ENCODE measurements at places on chromosomes 5 and 9.

GRCh38 chr5:143322176-143322575 lies 81.3 kb downstream of the NR3C1 start:
- DNase-seq: no peak

- DNase-seq: no peak
Observed at GRCh38 chr9:589723-590122, 251.8 kb upstream of the DMRT1 start.

DNA sequence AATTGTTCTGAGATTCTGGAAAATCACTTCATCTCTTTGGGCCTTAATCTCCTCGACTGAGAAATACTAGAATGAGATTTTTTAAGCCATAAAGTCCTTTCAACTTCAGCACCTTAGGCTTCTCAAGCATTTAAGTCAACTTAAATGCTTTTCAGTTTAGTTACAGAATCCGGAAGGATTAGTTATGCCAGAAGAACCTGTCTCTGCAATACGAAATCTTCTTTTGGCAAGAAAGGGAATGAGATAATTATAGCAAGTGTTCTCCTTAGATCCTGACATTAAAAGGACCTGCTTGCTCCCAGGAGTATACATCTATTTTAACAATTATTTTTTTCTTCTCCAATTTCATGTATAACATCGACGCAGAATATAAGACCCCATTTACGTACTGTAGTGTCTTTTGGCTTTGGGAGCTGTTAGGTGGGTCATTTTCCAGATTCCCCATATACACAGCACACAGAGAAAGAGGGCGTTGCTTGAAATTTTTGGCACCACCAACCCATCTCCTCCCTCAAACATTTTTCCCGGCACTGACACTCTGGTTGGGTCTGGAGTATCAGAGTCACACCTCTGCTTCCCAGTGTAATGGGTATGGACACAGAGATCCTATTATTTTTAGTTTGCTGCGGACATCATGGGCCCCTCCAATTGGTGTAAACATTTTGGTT lies 43.6 kb upstream of the CLINT1 start:
- no peak for DNase-seq

DNA sequence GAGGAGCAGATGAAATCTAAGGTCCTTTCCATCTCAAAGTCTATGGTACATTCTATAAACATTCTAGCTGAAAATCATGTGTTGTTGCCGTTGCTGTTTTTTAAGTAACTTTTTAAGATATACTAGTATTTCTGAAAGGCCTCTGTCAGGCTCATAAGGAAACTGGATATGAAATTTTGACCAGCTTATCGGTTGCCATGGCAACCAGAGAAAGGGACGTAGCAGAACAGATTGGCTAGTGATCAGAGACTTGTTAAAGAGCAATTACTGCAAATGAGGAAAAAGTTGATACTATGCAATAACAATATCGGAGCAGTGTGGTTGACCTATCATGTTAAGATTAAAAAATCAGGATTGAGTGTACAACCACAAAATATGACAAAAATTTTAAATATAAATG lies 57.0 kb upstream of the RNF180 start:
- no peak for DNase-seq

- no peak for DNase-seq
Observed at GRCh38 chr5:5326115-5326758, 96.2 kb upstream of the ICE1 start.

GRCh38 chr5:99239826-99240360 lies 311.1 kb upstream of the CHD1 start:
- no peak for DNase-seq

GRCh38 chr5:119864286-119864685 lies 234.9 kb downstream of the FAM170A start:
- no peak for DNase-seq

GRCh38 chr5:54212331-54212730 lies 98.0 kb downstream of the ARL15 start:
- DNase-seq: no peak

- no peak for DNase-seq
Observed at GRCh38 chr5:43647789-43648188, 44.8 kb downstream of the NNT start.

DNA sequence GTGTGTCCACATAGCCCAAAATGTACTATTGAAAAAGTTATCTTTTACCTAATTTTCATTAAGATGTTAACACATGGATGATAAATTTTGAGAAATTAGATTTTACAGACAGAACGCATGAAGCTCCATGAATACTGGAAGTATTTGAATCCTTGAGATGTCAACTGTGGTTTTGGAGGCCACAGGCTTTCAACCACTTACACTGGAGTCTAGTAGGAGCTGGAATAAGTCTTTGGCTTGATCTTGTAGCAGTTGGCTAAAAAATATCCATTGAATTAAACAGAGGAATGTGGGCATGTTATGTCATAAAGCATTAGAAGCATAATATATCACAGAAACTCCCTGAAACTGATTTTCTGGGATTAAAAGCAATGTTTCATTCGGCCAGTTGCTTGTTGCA lies 52.9 kb downstream of the CAMK4 start:
- no peak for DNase-seq

DNA sequence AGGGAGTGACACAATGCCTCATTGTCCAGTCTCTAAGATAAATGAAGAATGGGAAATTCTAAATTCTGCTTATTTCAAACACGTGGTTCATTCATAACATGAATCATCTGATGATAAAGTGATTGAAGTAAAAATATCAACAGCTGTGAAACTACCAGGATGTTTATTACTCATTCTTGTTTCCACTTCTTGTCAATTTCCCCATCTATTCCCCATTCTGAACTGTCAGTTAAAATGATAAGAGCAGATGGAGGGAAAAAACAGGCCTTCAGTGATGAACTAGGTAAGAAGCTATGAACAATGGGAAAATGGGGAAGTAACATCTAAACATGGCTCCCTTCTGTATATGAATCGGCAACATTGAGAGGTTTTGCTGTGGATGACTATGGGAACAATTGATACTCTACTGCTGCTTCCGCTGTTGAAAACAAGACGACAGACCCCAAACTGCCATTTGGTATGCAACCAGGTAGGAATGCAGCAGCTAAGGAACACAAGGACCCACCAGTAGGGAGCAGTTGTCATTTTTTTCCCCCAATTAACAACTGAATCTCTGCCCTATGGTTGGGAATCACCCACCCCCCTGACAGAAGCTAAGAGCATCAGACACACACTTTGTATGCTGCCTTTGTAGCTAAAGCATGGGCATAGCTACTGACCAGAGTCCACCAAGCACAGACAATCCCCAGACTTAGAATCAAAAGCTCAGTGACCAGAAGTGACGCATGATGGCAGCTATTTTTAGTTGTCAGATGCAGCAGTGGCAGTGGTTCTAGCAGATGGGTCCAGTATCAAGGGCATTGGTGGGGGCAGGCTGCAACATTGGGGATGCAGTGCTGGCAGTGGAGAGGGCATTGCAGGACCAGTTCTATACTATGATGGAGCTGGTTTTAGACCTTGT lies 52.9 kb upstream of the ZNF366 start:
- DNase-seq: no peak

DNA sequence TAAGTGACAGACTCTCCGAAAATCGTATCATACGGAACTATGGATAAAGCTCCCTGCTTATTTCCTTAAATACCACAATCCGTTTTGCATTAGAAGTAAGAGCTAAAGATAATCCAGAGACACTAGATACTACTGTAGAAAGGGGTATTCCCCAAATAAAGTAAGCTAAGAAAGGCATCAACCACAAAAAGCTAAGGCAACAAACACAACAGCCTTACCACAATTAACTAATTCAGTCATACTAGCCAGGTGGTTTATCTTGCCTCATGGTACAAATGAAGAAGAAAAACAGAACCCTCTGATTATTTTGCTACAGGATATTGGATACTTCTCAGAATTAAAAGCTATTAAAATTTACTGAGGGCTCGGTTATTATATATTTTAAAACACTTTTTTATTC lies 14.1 kb downstream of the ERP44 start:
- DNase-seq: no peak

- DNase-seq: no peak
Observed at GRCh38 chr5:157390551-157391297, 69.3 kb upstream of the NIPAL4 start.

- no peak for DNase-seq
Observed at GRCh38 chr9:77806741-77807140, 158.6 kb upstream of the GNA14 start.

- no peak for DNase-seq
Observed at GRCh38 chr5:90226433-90227099, 183.0 kb downstream of the CETN3 start.

- DNase-seq: no peak
Observed at GRCh38 chr9:126406075-126406667, 79.5 kb downstream of the MVB12B start.

GRCh38 chr9:133619791-133620190 lies 10.6 kb upstream of the FAM163B start:
- DNase-seq: no peak

DNA sequence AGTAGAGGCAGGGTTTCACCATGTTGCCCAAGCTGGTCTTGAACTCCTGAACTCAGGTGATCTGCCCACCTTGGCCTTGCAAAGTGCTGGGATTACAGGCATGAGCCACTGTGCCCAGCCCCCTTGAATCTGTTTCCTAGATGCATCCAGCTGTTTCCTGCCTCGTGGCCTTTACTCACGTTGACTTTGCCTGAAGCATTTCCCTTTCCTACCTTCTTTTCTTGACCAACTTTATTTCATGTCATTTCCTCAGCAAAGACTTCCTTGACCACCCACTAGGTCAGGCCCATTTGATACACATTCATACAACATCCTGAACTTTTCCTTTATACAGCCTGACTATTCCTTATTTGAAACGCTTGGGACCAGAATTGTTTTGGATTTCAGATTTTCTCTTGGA lies 51.0 kb downstream of the DOCK2 start:
- DNase-seq: no peak

DNA sequence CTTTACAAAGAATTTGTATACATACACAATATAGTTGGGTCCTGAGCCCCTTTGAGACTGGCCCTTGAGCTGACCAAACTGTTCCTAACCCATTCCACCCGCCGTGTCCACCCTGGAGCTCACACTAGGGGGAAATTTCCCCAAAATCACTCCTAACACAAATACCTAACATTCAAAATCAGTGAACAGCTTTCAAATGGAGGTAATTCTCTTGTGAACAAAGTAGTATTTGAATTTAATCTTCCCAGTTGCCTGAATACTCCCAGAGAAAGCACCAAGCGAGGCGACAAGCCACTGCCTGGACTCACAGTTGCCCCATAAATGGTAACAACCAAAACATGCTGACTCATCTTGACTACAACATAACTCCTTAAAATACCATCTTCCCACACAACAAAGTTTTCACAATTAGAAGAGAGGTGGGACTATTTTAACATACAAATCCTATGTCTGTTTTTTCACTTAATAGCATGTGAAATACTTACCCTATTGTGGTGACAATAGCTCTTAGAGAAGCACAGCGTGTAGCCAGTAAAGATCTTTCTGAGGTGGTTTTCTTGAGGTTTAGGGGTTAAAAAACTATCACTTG lies 31.7 kb upstream of the SCAMP1 start:
- DNase-seq: no peak

GRCh38 chr9:98862936-98863335 lies 55.5 kb downstream of the GALNT12 start:
- no peak for DNase-seq

DNA sequence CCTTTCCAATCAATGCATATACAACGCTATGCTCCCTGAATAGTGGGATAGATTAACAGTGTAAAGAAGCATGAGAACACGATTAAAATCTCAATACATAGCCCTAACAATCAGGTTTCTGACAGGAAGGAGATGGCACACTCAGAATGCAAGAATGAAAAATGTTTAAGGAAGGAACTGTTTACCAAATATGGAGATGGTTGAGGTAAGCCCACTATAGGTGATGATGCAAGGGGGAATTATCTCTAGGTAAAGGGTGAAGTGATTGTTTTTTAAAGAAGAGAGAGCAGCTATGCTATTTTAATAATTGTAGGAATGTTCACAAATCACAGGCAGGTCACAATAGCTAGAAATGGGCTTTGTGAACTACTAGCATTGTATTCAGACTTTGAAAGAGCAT lies 302.4 kb downstream of the CHSY3 start:
- no peak for DNase-seq

GRCh38 chr5:118353970-118354369 lies 634.4 kb downstream of the DTWD2 start:
- no peak for DNase-seq

- DNase-seq: no peak
Observed at GRCh38 chr5:95393279-95393678, 2.1 kb downstream of the FAM81B start.

GRCh38 chr5:93044859-93045666 lies 536.0 kb downstream of the NR2F1-AS1 start:
- no peak for DNase-seq

DNA sequence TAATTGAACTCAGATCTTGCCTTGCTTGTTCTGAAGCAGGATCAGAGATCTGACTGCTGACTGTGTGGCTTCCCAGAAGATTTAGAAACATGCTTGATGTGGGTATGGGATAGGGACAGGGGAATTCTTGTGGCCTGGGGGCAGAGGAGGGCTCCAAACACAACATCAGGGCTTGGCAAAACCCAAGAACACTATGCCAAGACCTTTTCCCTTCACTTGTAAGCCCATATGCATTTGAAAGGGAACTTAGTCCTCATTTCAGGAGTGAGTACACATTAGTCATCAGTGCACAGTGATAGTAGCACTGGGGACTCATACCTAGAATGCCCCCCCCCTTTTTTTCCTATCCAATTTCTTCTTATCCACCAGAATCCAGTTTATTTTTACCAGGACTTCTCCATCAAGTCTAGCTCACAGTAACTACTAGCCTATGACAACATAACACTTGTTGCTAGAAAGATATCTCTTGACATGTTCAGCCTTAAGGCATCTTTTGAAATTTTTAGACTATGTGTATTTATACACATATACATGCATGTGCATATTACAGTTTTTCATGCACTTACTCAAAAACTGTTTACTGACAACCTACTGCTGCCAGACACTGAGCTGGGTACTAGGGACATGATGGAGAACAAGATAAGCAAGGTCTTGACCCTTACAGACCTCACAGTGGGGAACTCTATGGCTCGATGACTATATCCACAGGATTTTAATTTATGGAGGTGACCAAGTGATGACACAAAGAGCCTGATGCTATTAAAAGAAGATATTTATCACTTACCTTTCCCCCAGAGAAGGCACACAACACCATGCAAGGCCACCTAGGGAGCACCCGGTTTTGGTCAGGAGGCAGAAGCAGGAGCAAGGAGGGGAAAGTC lies 158.3 kb upstream of the MAP3K1 start:
- DNase-seq: no peak

All from iPS DF 6.9 (cell line).